ENCODE measurements at places on chromosomes 13 and 19.

GRCh38 chr19:55689411-55690108 lies 14.5 kb downstream of the EPN1 start:
- DNase-seq: no peak

DNA sequence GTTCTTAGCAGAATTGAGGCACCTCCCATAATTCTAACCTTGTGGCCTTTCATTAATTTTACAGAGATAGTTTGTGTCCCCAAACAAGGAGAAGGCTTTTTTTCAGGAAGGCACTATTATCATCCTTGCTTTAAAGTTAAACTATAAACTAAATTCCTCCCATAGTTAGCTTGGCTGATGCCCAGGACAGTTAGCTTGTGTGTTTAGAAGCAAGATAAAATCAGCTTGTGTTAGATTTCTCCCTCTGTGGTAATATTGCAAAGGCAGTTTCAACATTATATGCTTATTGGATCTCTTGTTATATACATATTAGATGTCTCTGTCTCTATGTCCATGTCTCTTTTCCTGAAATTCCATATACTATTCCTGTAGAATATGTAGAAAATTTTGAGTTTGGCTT lies 342.7 kb downstream of the TBC1D4 start:
- DNase-seq: no peak

GRCh38 chr19:21604351-21604926 lies 99.0 kb downstream of the ZNF429 start:
- DNase-seq: no peak

DNA sequence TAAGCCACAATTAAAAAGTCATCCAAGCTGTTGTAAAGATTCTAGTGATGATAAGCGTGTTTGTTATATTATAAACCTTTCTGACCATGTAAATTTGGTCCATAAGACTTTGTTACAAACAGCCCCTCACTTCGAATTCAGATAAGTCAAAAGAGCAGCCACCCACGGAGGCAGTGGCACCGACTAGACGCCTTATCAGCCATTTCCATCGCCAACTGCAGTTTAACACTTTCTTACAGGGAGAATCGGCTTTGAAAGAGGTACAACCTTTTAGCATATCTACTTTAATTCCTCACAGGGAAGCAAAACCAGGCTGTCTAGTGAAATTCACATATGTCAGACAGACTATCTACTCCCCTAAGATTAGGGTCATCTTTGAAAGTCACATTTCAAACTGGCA lies 47.5 kb downstream of the SOX21 start:
- DNase-seq: no peak

- DNase-seq: no peak
These were observed 34.4 kb upstream of the UBL3 start for GRCh38 chr13:29884671-29885430.

GRCh38 chr19:58058467-58058866 lies 615 bp upstream of the ZNF135 start:
- DNase-seq: no peak
